ENCODE measurements at places on chromosomes 13 and 19.
A peak's percentile ranks its signal among the peaks of the same experiment; 100 is the strongest.

- no peak for DNase-seq
These were observed 273.4 kb downstream of the DACH1 start for GRCh38 chr13:71593566-71593965.

- DNase-seq: no peak
These were observed 738.3 kb upstream of the SLITRK5 start for GRCh38 chr13:86932776-86933334.

DNA sequence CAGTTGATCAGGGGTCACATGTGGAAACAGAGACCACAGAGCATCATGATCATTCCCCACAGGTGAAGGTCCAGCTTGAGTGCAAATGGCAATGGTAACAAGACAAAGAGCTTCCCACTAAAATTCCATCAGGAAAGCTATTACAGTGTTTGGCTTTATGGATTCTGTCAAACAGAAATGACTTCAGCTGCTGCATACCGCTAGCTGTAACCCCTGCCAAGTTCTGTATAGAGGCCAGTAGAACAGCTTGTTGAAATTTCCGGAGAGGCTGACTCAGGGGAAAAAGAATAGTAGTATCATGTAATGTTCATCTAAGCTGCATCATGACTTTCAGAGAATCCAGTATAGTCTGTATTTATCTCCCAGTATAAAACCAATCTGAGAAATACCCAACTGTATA lies 1704.7 kb downstream of the SLITRK5 start:
- no peak for DNase-seq

- DNase-seq: no peak
These were observed 624.6 kb downstream of the GPC6 start for GRCh38 chr13:93851236-93851635.

GRCh38 chr19:28217022-28217421 lies 995.9 kb downstream of the UQCRFS1 start:
- DNase-seq: no peak

GRCh38 chr13:35782793-35783192 lies 306.3 kb upstream of the MAB21L1 start:
- no peak for DNase-seq

GRCh38 chr13:89307278-89307677 lies 1636.1 kb downstream of the SLITRK5 start:
- no peak for DNase-seq

DNA sequence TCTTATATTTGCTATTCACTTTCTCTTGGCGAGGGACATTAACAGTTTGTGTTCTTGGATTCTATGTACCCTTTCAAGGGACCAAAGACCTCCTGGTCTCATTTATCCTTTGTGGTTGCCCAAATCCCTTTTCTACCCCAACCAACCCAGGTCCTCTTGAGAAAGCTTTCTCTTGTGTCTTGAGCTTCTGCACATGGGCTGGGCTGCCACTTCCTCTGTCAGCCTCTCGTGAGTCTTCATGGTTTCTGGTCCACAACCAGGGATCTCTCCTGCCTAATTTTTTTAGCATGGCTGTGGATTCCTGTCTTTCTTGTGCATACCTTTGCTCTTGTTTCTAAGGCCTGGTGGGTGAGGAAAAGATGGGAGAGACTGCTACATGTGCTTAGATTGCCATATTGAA lies 14.9 kb downstream of the TIMM13 start:
- DNase-seq: no peak

DNA sequence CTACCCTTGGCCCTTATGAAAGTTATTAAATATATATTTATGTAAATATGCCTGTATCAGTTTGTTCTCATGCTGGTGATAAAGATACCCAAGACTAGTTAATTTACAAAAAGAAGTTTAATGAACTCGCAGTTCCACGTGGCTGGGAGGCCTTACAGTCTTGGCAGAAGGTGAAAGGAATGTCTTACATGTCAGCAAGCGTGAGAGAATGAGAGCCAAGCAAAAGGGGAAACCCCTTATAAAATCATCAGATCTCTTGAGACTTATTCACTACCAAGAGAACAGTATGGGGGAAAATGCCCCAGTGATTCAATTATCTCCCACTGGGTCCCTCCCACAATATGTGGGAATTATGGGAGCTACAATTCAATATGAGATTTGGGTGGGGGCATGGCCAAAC lies 506.0 kb upstream of the ATXN8OS start:
- no peak for DNase-seq

- no peak for DNase-seq
These were observed 5.8 kb downstream of the ZNF780A start for GRCh38 chr19:40084948-40085347.

- no peak for DNase-seq
These were observed 3.4 kb downstream of the FCAR start for GRCh38 chr19:54877471-54877870.

DNA sequence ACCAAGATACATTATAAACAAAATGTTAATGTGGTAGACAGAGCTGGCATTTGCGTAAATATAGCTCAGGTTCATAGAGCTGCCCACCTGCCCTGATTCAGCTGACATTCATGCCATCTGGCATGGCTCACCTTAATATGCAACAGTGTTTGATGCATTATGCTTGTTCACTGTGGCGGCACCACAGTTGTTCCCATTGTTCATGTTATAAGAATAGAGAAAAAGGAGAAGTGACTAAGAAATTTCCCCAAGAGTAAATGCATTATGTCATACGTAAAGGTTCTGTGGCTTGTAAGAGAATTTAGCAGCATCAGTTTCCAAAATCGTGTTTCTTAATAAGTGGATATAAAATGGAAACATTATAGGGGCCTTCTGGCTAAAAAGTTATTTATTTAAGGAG lies 4.5 kb downstream of the CCNA1 start:
- DNase-seq: no peak

DNA sequence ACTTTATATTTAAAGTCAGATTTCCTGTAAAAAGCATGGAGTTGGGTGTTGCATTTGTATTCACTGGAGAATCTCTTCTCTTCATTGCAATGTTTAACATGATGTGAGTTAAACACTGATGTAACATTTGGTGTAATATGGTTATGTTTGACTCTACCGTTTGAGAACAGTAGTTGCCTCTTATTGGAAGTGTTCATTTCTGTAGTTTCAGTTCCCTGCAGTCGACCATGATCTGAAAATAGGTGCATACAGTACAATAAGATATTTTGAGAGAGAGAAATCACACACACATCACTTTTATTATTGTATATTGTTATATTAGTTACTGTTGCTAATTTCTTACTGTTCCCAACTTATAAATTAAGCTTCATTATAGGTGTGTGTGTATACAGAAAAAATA lies 105.2 kb upstream of the SPACA7 start:
- no peak for DNase-seq

DNA sequence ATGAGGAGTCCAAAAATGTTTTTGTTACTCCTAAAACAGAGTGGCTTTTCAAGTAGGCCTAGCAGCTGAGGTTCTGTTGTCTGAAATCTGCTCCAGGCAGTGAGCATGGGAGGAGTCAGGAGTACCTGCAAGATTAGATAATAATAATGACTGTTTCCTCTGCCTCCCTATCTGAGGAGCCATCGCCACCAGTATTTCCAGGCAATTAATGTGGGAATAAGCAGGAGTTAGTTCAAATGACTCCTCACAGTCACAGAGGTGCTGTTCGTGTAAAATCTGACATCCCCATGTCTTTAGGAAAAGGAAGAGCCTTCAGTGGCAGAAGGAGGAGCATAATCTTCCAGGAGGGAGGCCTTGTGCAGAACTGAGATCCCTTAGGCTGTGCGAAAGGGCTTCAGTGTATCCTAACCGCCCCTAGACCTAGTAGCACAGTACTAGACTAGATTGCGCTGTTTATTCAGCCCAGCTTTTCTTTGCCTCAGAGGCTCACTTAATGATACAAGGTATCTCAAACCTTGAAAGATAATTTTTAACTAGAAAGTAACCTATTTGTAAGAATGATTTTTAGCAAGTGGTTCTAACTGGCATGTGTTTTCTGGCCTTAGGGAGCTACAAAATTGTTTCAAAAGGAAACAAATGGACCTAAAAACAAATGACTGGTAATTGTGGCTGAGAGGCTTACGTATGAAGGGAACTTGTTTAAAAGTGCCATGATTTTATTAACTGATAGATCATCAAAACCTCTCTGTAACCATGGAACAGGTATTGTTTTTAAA lies 49.0 kb downstream of the FREM2 start:
- DNase-seq: no peak

DNA sequence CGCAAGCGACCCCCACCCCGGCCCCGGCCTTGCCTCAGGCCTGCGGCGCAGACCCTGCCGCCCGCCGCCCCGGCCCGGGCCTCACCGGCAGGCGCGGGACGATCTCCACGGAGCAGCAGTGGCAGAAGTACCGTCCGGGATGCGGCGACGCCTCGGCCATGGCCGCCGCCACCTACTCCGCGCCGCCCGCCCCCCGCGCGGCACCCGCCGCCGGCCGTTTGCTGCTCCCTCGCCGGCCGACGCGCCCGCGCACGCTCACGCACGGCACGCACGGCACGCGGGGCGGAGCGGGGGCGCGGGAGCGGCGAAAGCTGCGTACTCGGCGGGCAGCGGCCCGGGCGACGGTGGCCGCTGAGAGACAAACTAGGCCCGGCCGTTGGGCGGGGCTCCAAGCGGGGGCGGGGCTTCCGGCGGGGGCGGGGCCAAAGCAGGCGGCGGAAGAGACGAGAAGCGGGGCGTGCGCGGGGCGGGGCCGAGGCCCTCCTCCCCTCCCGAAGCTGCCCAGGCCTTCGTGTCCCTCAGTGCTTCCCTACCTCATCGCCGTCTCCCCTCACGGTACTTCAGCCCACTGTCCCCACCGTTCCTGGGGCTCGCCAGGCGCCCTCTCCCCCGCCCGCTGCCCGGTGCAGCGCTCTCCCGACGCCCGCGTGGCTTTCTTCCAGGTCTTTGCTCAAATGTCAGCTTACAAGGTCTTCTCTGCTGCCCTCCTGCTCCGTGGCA lies at the start of gene RNF126:
TSS of gene RNF126 (minus strand) at position 253 of the 720 bp plus-strand sequence. CDS start at position 160, 93 bp downstream.
- peak; percentile 88 for DNase-seq

GRCh38 chr13:51330791-51331190 lies 8.7 kb upstream of the SERPINE3 start:
- DNase-seq: no peak

GRCh38 chr13:32609428-32609827 lies 23.2 kb downstream of the PDS5B start:
- no peak for DNase-seq

DNA sequence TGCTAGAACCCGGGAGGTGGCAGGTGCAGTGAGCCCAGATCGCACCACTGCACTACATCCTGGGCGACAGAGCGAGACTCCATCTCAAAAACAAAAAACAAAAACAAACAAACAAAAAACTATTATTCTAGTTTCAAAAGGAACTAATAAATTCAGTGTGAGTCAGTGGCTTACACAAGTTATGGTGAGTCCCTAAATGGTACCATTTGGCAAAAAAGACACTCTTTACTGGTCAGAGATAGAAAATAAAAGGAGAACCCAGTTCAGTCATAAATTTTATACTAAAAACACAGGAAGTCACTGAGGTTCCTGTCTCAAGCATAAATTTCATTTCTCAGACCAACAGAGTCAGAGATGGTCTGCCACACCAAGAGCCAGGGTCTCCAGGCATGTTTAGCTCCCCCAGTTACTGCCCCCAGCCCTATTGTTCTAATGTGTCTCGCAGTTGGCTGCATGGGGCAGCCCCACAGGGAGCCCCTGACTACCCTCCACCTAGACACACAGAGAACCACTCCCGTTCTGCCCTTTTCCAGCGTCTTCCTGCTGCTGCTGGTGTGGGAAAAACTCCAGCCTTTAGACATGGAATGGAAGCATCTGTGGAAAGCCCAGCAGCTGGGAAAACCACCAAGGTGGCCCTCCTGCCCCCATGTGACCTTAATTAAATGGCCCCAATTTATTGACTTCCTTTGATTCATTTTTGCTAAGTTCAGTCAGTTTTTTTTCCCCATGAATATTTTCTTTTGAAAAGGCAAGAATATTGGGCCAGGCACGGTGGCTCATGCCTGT lies 12.2 kb downstream of the THSD1 start:
- DNase-seq: no peak

DNA sequence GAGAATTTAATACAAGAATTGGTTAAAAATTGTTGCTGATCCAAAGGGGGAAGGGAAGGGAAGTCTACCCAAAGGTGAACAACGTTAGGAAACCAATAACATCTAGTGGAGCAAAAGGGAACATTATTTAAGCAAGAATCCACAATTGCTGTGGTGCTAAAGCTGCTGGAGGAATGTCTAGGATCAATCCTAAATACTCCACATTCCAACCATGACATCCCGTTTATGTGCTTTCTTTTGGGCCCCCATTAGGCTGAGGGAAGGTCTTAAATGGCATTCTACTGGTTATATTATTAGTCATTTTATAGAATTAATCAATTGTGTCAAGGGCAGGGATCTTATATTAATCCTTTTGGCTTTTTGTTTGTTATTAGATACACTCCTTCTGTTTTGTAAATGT lies 39.9 kb upstream of the VWA8 start:
- DNase-seq: no peak

GRCh38 chr13:100229603-100230002 lies 140.7 kb downstream of the PCCA start:
- DNase-seq: no peak

- DNase-seq: no peak
These were observed 595.8 kb downstream of the PCDH9 start for GRCh38 chr13:66634384-66634783.

DNA sequence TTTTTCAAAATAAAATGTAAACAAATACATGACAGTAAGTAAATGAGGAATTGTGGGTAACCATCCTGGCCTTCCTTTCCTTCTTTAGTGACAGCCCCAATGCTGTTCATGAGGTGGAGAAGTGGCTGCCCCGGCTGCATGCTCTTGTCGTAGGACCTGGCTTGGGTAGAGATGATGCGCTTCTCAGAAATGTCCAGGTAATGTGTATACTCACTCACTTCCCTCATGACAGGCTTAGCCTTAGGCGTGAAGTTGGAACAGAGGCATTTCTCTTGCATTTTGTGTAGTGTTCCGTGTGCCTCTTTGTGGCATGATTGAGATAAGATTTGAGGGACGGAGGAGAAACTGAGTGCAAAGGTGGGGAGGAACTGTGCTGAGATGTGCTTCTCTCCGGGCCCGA lies 12.0 kb downstream of the NAXD start:
- DNase-seq: no peak

DNA sequence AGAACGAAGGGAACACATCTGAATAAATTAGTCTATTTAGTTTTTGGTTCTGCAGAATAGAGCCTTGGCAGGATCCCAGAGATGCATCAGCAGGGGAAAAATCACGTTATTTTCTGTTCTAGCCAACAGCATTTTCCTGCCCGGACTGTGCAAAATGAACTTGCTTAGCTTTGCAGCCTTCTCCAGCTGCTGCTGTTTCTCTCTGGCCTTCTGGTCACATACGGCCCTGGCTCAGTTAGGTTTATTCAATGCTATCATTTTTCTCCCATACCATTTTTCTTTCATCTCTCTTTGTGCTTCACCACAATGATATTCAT lies 110.4 kb upstream of the KL start:
- no peak for DNase-seq

Measured in activated naive CD4-positive, alpha-beta T cell (primary cell).